ENCODE measurements at places on chromosomes 16 and 17. TPM values are rescaled to one million over a fixed set of nuclear protein-coding genes. Genes with fewer than 3 reads are reported as not detected.

Gene SLC6A4
- under 0.01 TPM for total RNA-seq

Gene STAT5B
- 25.2 TPM for total RNA-seq

Gene SLFN11
- 54.3 TPM for total RNA-seq

Gene KRT12
- not detected for total RNA-seq

Gene NTHL1
- 33.8 TPM for total RNA-seq

Gene SMIM22
- not detected for total RNA-seq

Gene TERB1
- total RNA-seq = 0.09 TPM

Gene KRTAP3-1
- not detected for total RNA-seq

Gene ASPHD1
- 7.3 TPM for total RNA-seq

Gene WSCD1
- total RNA-seq = 0.09 TPM

Gene FSCN2
- 1.9 TPM for total RNA-seq

Gene TIMP2
- 44.7 TPM for total RNA-seq

Gene KRT32
- total RNA-seq = not detected

Gene SRL
- total RNA-seq = 0.09 TPM

Gene OR1A1
- total RNA-seq = not detected

Gene AP2B1
- 42.7 TPM for total RNA-seq

Gene KRTAP17-1
- not detected for total RNA-seq

Gene PRSS8
- total RNA-seq = under 0.01 TPM

Gene KRT15
- 0.74 TPM for total RNA-seq

Gene NAGS
- 0.71 TPM for total RNA-seq

Gene STH
- total RNA-seq = not detected

Gene P2RX5
- total RNA-seq = 0.71 TPM

Gene PRCD
- total RNA-seq = 11.1 TPM

Gene SF3B3
- 56.6 TPM for total RNA-seq

Gene ST3GAL2
- 21.6 TPM for total RNA-seq

Gene SUPT4H1
- total RNA-seq = 41.0 TPM

Gene EZH1
- 14.7 TPM for total RNA-seq

Gene SBK1
- total RNA-seq = not detected

Gene CETP
- not detected for total RNA-seq

Gene NPB
- 0.28 TPM for total RNA-seq

Gene TEKT1
- not detected for total RNA-seq

Gene DVL2
- 78.2 TPM for total RNA-seq

Gene SSTR5
- total RNA-seq = not detected

Gene KRTAP2-2
- not detected for total RNA-seq

Gene CIBAR2
- total RNA-seq = not detected
